D721Med (cell line): ENCODE measurements at places on chromosomes 11 and 22.

DNA sequence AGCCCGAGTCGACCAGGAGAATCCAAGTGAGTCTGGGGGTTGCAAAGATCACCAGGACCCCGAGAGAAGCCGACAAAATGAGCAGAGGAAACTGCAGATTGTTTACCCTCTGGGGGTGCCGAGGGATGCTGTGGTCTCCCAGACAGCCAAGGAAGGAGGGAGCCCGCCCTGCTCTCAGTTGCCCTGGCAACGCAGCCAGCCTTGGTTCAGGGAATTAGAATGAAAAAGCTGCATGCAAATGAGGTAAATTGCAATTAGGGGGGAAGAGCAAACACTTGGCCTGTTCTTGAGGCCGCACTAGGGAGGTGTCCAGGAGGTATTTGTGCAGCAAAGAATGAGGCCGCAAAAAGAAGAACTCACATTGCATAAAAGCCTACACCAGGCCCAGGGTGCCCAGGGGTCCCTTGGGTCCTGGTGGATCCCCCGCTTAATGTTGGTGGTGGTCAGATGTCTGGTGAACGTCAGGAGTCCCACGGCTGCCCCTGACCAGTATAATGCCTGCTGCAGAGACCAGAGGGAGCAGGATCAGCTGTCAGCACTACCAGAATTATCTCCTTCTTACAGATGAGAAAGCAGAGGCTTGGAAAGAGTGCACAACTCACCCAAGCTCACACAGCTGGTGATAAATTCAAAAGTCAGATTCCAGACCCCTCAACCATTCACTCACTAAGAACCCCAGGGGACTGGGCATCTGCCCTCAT is 40.3 kb upstream of the ATXN10 start:
- no peak for DNase-seq

DNA sequence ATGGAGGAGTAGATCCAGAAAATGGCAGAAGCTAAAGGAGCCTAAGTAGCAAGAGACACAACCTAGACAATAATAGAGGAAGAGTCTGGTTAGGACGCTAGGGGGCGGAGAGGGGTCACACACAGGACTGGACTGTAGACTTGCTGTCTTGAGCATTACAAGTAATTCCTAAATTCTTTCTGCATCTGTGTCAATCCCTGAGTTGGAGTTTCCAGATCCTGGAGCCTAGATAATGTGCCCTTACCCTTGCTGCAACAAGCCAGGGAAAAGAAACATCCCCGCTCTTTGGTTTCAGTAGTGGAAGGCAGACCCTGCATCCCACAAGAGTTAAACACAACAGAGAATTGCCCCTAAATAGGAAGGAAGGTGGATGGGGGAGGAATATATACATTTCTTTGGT is 14.9 kb upstream of the CCDC73 start:
- DNase-seq = no peak

DNA sequence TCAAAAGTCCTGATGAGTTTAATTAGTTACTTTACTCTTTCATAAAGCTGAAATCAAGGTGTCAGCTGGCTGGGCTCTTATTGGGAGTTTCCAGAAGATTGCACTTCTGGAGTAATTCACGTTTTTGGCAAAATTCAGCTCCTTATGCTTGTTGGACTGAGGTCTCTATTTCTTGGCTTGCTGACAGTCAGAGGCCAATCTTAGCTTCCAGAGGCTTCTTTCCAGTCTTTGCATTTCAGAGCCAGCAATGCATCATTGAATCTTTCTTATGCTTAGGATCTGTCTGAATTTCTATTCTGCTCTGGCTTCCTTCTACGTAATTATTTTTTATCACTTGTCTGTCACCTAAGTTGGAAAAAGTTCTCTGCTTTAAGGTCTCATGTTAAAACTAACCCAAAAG is 91.4 kb upstream of the SYN3 start:
- DNase-seq = no peak

- no peak for DNase-seq
Measured at GRCh38 chr22:45980761-45981160, 3.8 kb upstream of the WNT7B start.

GRCh38 chr11:122917311-122917710 is 34.8 kb downstream of the JHY start:
- no peak for DNase-seq

DNA sequence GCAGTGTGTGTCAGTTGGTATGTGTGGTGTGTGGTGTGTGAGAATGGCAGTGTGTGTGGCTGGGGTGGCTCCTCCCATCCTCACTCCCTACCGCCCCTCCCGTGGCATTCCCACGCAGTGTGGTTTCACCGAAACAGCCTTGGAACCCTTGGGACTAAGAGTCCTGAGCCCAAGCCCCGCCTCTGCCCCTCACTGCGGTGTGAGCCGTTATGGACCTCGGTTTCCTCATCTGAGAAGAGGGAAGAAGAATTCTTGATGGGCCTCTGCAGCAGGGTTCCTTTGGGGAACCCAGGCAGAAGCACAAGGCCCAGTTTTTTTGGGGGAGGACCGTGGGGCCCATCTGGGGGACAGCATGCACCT is 7.2 kb downstream of the UPK3A start:
- no peak for DNase-seq

- no peak for DNase-seq
Measured at GRCh38 chr11:122711831-122712381, 56.4 kb downstream of the UBASH3B start.

- no peak for DNase-seq
Measured at GRCh38 chr11:44308923-44309477, 939 bp downstream of the ALX4 start.

DNA sequence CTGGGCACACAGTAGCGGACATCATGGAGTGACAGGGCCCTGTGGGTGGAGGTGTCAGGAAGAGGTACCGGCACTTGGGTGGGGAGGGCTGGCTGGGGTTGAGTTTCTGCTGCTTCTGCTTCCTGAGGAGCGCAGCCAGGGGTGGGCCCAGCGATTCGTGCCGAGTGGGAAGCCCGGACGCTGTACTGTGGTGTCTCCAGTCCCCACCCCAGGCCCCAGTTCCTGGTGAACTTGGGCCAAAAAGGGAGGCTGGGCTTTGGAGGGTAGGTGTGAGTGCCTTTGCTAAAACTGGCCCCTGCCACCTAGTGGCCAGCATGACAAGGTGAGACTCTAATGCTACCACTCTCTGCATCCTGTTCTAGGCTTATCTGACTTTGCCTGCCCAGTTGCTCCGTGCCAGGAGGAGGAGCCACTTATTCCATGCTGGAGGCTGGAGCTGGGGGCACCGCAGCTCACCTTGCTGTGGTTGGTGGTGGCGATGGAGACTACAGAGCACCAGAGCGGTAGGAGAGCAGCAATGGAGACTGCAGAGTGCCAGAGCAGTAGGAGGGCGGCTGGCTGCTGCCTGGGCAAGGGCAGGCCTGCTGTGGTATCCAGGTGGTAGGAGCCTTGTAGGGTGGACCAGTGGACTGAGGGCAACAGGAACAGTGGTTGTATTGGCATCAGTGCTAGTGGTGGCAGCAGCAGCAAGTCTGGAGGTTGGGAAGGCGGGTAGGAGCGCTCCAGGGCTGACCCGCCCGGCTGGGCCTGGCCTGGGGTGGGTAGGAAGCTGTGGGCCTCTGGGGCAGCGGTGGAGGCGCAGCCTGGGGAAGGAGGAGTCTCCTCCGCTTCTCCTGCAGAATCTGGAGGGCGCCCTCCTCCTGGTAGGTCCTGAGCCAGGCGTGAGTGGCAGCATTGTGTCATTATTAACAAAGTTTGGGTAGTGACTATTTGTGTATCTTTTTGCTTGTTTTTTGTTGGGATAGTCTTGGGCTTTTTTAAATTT is 2.2 kb upstream of the RFPL2 start:
- DNase-seq = no peak

DNA sequence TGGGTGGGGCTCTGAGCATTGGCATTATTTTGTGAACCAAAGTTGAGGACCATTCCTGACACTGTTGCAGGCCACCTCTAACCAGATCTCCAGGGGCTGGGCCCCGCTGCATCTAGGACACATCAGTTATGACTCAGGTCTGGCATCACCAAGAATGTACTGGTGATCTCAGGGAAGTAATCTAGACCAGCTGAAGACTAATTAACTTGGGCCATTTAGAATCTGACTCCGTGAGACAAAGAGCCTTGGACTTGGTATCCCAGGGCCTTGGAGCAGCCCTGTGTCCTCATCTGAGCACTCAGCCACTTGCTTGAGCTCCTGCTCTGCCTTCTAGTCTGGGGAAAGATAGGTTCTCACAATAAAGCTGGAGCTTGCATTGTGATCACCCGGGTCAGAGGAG is 200.6 kb downstream of the KIRREL3 start:
- no peak for DNase-seq

GRCh38 chr22:50422961-50423815 is 51.6 kb downstream of the SBF1 start:
- no peak for DNase-seq

DNA sequence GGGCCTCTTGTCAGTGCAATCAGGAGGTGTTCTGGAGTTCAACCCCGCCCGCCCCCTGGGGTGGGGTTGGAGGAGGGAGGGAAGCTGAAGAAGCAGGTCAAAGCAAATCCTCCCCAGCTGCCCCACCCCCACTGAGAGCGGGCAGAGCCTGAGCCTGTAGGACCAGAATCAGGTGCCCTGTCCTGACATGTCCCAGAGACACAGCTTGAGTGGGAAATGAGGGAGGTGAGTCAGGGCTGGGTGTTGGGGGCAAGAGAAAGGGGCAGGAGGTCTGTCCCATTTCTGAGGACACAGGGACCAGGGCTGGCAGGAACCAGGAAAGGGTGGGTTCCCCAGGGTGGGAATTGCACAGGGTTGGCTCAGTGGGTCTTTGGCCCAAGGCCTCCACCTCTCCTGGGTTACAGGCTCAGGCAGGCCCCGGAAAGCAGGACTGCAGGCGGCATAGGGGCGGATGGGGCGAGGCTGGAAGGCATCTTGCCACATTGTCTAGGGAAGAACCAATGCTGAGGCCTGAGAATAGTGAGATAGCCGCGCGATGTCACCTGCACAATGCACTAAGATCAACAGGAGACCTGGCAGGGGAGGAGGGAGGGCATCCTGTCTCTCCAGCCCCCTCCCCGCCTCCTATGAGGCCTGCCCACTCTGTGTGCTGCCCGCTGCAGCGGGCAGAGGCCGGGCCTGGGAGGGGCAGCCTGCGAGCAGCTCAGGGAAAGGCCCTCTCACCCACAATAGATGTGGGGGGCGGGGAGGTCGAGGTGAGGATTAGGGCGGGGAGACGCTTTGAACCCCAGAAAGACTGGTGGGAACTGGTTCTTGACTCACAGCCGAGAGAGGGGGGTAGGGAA is 32.4 kb downstream of the NECTIN1 start:
- DNase-seq = no peak

DNA sequence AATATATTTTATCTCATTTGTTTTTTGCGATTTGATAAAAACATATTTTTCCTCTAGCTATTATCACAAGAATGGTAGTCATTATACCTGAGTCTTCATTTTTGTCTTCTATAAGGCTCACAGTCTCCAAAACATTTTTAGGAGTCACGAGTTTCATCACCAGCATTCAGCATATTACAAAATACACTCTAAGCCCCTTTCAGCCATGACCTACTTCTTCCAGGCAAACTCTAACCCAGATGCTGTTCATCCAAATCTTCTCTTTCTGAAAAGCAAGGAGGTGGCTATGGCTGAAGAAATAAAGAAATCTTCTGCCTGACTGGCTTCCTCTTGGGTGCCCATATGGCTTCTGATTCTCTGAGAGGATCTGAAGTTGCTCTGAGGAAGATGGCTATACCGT is 35.7 kb upstream of the USP47 start:
- DNase-seq = no peak

DNA sequence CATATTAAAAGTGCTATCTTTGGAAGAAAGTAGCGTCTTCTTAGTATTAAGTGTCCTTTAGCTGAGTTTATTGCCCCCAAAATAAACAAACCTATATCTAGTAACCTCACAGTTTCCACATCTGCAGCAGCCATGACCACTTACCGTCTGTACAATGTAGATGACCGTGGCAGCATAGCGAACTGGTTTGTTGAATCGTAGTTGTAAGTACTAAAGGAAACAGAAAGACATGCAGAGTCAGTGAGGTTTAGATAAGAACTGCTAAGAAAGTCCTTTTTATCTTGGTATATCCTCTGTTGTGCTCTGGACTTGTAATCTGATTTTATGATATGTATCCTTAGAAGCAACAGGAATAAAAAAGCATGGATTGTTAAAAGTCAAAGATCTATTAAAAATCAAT is 9.4 kb downstream of the SLC5A12 start:
- no peak for DNase-seq

DNA sequence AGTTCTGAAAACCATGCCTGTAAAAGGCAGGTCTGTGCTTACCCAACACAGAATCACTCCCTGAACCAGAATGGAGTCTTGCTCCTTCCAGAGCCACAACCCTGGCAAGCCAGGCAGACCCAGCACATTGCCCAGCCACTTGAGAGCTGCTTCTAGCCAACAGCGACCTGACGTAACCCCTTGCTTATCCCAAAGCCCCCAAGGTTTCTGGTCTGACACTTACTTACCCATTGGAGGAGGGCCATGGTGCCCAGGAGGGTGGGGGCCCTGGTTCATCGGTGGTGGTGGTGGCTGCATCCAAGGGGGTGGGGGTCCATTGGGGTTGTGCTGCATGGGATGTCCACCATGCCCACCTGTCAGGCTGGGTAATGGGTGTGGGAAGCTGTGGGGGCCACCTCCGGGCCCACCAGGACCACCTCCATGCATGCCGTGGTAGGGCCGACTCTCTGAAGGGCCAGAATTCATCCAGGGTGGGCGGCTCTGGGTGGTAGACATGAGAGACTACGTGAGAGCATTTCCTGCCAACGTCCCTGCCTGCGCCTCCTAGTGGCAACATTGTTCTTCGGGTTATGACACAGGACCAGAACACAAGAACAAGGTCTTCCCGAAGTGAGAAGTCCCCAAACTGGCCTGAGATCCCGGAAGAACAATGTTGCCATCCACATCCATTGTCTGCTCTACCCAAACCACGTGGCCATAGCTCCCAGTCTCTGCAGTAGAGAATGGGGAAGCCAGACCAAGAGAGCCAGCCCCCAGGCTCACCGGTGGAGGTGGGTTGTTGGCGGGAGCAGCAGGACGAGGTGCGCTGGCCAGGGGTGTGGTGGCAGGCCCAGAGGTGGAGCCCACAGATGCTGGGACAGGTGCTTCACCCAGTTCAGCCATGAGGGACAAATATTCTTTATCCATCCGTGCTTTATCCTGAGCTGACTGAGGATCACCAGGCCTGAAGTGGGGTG is 7.8 kb upstream of the PYGM start:
- DNase-seq = no peak

DNA sequence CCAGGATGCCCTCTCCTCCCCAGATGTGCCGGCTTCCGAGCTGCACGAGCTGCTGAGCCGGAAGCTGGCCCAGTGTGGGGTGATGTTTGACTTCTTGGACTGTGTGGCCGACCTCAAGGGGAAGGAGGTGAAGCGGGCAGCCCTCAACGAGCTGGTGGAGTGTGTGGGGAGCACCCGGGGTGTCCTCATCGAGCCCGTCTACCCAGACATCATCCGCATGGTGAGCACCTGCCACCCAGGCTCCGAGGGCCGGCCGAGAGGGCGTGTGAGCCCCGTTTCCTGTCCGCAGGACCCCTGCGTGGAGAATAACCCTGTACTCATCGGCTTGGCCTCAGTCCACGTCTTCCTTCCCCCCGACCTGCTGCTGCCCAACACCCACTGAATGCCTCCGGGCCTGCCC is 2.2 kb downstream of the PPP2R5B start:
- DNase-seq = no peak

GRCh38 chr11:125998267-125998666 is 52.4 kb downstream of the VSIG10L2 start:
- DNase-seq = no peak

- no peak for DNase-seq
Measured at GRCh38 chr11:65793144-65793581, 6.3 kb downstream of the OVOL1 start.

GRCh38 chr11:680970-681369 is 14.1 kb downstream of the DEAF1 start:
- no peak for DNase-seq

GRCh38 chr22:50014053-50014501 is 1.5 kb upstream of the IL17REL start:
- DNase-seq = no peak

GRCh38 chr11:16124390-16124789 is 232.0 kb downstream of the SOX6 start:
- no peak for DNase-seq
